ENCODE measurements at places on chromosomes 16 and 17.

- DNase-seq: peak; percentile 24
Observed at GRCh38 chr17:17738901-17739300, 57.6 kb downstream of the RAI1 start.

- DNase-seq: peak; percentile 12
Observed at GRCh38 chr17:70307430-70308225, 138.3 kb downstream of the KCNJ2 start.

DNA sequence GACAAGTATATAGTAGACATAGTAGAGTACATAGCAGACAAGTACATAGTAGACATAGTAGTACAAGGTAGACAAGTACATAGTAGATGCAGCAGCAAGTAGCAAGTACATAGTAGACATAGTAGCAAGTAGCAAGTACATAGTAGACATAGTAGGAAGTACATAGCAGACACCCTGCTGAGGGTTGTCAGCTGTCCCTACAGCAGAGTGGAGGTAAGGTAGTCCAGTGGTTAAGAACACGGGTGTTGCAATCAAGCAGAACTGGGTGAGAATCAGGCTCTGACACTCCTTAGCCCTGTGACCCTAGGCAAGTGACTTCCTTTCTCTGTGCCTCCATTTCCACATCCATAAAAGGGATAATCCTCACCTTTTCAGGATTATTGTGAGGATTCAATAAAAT lies 94.7 kb downstream of the NOG start:
- no peak for DNase-seq

DNA sequence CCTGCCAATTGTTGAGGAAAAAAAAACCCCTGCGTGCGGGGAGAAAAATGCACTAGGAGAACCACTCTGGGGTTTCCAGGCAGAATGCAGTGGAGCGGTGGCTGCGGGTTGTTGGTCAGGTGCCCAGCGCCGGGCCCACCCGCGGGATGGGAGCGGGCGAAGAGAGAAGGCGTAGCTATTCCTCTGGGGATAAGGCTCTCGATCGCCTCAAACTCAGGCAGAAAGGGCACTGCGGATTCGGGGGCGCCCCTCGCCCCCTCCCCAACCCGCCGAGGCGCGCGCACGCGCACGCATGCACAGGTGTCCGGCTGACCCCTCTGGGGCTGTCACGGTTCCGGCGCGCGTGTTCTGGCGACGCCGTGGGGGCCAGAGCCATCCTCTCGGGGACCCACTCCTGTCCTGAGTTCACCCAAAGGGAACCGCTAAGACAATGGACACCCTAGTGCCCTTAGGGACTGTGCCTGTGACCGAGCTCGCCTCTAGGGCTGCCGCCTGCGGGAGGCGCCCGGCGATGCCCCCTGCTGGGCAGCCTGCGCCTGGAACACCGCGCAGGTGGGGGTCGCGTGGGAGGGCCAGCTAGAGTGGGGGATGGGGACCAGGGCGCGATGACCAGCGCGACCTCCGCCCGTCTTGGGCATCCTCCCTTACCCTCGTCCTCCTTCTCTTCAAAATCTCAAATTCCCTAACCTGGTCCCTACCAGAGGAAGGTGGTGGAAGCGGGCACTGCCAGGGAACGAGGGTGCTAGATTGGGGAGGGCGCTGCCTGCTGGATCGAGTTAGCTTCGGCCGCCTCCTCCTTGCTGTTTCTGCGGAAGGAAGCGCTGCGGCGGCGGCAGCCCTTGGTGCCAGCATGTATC lies 14.4 kb upstream of the CBX8 start:
- DNase-seq: no peak

GRCh38 chr16:85891033-85891775 lies 7.8 kb upstream of the IRF8 start:
- DNase-seq: no peak

DNA sequence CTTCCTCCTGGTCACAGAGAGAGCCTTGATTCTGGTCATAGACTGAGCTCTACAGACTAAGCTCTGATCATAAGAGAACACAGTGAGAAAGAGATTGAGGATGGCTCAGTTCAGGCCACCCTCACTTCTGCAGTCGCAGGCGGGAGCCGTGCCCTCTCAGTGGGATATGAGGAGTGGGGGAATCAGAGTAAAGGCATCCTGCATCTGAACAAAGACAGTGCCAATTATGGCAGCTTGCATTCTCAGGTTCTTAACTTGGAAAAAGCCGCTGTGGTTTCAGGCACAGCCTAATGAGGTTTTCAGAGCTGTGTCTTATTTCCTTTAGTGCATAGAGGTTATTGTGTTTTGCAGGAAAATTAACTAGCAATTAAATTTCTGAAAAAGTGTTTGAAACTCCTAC lies 134.4 kb upstream of the NLRP1 start:
- no peak for DNase-seq
